Activated T-cell treated with anti-CD3 and anti-CD28 coated beads, Interleukin-2, amount 50 U/mL, for 72 hours (primary cell): ENCODE measurements at places on chromosomes 2 and 18. TPM values are rescaled to one million over a fixed set of nuclear protein-coding genes. Genes with fewer than 3 reads are reported as not detected.

GRCh38 chr2:142291969-142292368, 161.2 kb upstream of the LRP1B start:
- no peak overlapping the region for H3K4me3 ChIP-seq
- H3K27ac ChIP-seq, result no peak overlapping the region
- no peaks in the 10 kb centered on the region for H3K4me1 ChIP-seq

GRCh38 chr2:130835766-130836015, 1.0 kb upstream of the ARHGEF4 start:
- no peak overlapping the region for H3K4me3 ChIP-seq
- H3K4me1 ChIP-seq, result no peaks in the 10 kb centered on the region
- peaks cover 48% of the 10 kb centered on the region for H3K27me3 ChIP-seq
- H3K36me3 ChIP-seq, result no peaks in the 10 kb centered on the region
- no peak overlapping the region for H3K27ac ChIP-seq

DNA sequence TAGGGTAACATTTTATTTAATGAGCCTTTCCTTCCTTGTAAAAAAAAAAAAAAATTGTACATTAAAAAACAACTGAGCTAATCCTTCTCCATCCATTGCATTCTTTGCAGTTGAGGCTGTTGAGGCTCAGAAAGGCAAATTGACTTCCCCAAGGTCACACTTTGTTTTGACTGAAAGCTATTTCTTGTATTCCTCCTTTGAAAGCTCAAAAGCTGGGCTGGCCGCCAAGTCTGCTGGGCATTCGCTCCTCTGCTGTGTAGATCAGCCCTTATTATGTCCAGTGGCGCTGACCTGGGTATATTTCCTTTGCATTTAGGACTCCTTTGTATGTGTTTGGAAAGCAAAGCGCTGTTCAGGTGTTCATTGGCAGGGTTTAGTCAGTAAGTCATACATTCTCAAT, 44.0 kb downstream of the SGPP2 start:
- H3K27ac ChIP-seq, result no peak overlapping the region
- no peak overlapping the region for H3K4me3 ChIP-seq
- H3K27me3 ChIP-seq, result peaks cover 13% of the 10 kb centered on the region

DNA sequence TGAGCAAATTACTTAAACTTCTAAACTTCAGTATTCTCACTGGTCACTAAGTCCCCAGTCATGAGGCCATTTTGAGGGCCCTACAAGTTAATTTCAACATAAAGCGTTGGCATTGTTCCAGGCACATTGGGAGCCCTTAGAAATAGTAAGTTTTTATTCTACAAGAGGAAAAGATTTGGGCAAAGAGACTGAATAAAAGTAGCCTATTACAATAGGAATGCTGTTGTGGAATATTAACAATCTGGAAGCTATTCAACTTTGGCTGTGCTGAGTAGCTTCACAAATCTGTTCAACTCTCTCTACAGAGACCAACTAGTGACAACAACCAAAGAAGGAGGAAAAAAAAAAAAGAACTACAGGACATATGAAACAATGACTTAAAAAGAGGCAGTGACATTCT, 1287.5 kb upstream of the NXPH2 start:
- no peaks in the 10 kb centered on the region for H3K27me3 ChIP-seq
- no peak overlapping the region for H3K4me3 ChIP-seq
- H3K27ac ChIP-seq, result no peak overlapping the region
- no peak for DNase-seq

Gene IFIH1
- 37.8 TPM for total RNA-seq

DNA sequence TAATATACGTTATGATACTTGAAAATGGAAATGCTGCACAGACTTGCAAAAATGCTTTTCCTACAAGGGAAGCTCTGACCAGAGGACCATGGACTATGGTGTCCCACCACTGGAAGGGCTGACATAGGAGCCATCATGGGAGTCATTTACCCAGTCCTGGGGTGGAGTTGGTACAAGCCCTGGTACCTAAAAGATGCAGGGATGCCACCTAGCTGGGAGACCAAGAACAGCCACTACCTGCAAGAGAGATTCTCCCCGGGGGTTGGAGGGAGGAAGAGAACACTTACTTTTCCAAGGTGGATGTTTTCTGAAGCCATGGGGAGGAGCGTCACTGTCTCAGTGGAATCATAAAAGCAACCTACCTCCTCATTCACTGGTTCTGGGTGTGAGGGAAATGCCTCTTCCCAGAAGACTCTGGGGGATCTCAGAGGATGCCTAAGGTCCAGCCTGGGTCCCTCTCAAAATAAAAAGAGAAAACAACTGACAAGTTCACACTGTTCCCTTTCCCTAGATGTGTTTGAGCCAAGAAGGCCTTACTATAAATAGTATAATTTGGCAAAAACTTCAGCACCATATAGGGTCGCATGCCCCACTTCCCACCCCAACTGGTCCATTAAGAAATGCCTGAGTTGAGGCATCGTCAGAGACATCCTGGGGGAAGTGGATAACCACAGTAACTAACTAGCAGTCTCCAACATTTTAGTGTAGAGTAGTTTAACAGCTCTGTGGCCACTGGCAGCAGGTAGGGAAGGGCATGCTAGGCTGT, 39.9 kb downstream of the REEP1 start:
- peaks cover 8% of the 10 kb centered on the region for H3K27me3 ChIP-seq
- no peaks in the 10 kb centered on the region for H3K4me1 ChIP-seq

GRCh38 chr2:106658616-106659015, 171.5 kb downstream of the CD8B2 start:
- H3K36me3 ChIP-seq, result peaks cover 2% of the 10 kb centered on the region
- no peaks in the 10 kb centered on the region for H3K27me3 ChIP-seq
- DNase-seq, result no peak
- no peak overlapping the region for H3K27ac ChIP-seq

Gene GCA
- 22.2 TPM for total RNA-seq
